ENCODE measurements at places on chromosomes 6 and 20. TPM values are rescaled to one million over a fixed set of nuclear protein-coding genes. Genes with fewer than 3 reads are reported as not detected.

GRCh38 chr6:148415511-148416260, 73.0 kb downstream of the SASH1 start:
- H3K36me3 ChIP-seq, result no peaks in the 10 kb centered on the region
- peak overlapping the region; percentile 18 for H3K4me3 ChIP-seq
- H3K27me3 ChIP-seq, result no peaks in the 10 kb centered on the region
- DNase-seq, result no peak
- peak overlapping the region; percentile 71 for H3K27ac ChIP-seq
- peaks cover 30% of the 10 kb centered on the region for H3K4me1 ChIP-seq

The SALL4 gene
- total RNA-seq, result 12.6 TPM

DNA sequence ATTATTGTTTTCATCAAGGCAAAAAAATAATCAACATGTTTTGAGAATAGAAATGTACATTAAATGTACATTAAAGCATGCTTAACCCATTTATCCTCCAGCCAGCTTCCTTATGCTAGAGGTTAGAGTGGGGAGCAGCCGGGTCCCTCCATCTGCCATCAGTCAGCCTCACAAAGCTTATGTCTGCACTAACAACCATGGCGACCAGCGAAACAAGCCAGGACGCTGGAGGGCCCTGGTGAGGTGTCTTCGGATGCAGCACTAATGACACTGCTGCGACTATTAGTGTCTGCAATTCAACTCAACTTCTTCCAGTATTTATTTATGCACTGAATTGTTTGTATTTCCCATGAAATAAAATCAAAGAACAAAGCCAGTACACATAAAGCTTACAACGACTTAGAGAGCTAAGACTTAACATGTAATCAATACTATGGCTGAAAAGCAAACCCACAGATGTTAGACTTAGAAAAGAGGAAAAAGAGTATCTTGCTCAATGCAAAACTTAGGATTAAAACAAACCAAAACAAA, 6.8 kb downstream of the CLDN20 start:
- no peak overlapping the region for H3K4me3 ChIP-seq
- H3K27me3 ChIP-seq, result no peaks in the 10 kb centered on the region
- H3K4me1 ChIP-seq, result peaks cover 15% of the 10 kb centered on the region
- H3K27ac ChIP-seq, result no peak overlapping the region
- H3K36me3 ChIP-seq, result peaks cover 25% of the 10 kb centered on the region

GRCh38 chr6:108630050-108630714, 69.5 kb downstream of the FOXO3 start:
- peaks cover 4% of the 10 kb centered on the region for H3K36me3 ChIP-seq
- no peak overlapping the region for H3K4me3 ChIP-seq
- peaks cover 62% of the 10 kb centered on the region for H3K4me1 ChIP-seq
- no peak overlapping the region for H3K27ac ChIP-seq
- no peak for DNase-seq

DNA sequence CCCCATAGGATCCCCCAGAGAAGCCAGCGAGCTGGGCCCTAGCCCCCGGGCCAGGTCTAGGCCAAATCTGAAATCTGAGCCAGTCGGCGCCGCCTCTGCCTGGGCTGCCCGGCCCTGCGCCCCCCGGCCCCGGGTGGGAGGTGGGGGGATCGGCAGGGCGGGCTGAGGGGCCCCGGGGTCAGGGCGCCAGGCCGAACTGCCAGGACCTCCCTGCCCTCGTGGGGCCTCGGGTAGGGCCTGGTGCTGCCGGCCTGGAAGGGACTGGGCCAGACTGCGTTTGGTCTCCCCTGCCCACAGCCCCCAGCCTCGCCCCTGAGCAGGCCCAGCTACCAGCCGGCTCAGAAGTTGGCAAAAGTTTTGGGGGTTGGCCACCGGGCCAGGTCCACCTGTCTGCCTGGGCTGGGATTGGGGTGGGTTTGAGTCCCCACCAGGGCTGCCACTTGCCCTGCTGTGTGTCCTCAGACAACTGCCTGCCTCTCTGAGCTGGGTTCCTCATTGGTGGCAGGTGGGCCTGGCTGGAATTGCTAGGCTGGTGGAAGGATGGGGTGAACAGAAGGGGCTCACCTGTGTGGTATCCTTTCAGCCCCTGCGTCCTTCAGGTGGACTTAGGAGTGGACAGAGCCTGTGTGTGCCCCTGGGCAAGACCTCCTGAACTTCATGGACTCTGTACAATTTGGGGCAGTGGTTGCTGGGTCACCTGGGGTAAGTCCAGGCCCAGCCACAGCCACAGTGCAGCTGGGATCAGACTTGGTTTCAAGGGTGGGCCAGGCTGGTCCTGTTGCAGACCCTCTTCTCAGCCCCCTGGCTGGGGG, 801 bp downstream of the SRC start:
- H3K27ac ChIP-seq, result peak overlapping the region; percentile 81
- H3K4me3 ChIP-seq, result peak overlapping the region; percentile 82
- peaks cover 17% of the 10 kb centered on the region for H3K36me3 ChIP-seq
- no peaks in the 10 kb centered on the region for H3K27me3 ChIP-seq
- DNase-seq, result no peak

- peak overlapping the region; percentile 84 for H3K4me3 ChIP-seq
- peaks cover 16% of the 10 kb centered on the region for H3K4me1 ChIP-seq
- DNase-seq, result no peak
These were observed 1.9 kb upstream of the SLC24A3 start for GRCh38 chr20:19210391-19211155.

DNA sequence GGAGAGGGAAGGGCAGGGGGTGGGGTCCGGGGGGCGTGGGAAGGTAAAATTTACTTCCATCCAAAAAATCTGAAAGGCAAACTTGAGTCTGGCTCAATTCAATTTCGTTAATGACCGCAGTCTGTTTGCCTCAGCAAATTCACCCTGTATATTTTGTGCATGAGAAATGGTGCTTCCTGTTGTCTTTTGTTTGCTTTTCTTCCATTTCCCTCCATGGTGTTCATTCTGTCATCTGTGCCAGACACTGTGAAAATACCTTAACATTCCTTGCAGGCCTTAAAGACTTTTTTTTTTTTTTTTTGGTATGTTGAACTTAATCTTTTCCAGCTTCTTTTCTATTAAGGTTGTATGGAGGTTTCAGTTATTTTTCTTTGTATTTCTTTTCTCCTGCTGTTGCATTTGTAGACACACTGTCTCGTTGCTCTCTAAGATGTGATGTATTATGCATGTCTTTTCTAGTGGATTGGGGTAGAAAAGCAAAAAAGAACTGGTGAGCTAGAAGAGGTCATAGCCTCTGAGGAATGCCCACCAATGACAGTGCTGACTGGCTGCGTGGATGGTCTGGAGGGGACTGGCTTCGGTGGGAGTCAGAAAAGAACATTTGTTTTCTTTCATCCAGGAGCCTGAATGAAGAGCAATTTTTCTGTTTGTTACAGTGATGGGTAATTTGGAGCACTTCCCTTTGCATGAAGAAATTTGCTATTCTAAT, 585.0 kb upstream of the MAP3K7 start:
- DNase-seq, result no peak
- no peaks in the 10 kb centered on the region for H3K27me3 ChIP-seq
- no peaks in the 10 kb centered on the region for H3K36me3 ChIP-seq
- peak overlapping the region; percentile 7 for H3K4me3 ChIP-seq
- peak overlapping the region; percentile 37 for H3K27ac ChIP-seq

DNA sequence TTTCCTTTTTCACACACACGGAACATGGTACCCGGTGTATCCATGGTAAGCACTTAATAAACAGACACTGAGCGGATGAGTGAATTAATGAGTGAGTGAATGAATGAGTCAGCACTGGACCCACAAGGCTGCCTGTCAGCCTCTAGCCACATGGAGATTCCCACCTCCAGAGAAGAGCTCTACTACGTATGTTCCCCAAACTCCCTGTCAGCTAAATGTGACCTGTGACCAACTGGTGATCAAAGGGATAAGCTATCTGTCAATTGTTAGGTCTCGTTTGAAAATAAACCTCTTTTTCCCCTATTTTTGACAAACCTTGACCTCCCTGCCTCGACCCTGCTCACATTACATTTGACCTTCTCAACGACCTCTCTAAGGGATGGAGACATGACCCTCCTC, 24.5 kb upstream of the TAF8 start:
- H3K36me3 ChIP-seq, result peaks cover 3% of the 10 kb centered on the region
- H3K4me3 ChIP-seq, result no peak overlapping the region
- H3K27me3 ChIP-seq, result no peaks in the 10 kb centered on the region
- no peak overlapping the region for H3K27ac ChIP-seq
- no peak for DNase-seq
- H3K4me1 ChIP-seq, result peaks cover 2% of the 10 kb centered on the region

GRCh38 chr6:113160306-113161017, 696.7 kb upstream of the MARCKS start:
- H3K27me3 ChIP-seq, result no peaks in the 10 kb centered on the region
- no peak for DNase-seq
- no peak overlapping the region for H3K27ac ChIP-seq
- H3K4me1 ChIP-seq, result no peaks in the 10 kb centered on the region

DNA sequence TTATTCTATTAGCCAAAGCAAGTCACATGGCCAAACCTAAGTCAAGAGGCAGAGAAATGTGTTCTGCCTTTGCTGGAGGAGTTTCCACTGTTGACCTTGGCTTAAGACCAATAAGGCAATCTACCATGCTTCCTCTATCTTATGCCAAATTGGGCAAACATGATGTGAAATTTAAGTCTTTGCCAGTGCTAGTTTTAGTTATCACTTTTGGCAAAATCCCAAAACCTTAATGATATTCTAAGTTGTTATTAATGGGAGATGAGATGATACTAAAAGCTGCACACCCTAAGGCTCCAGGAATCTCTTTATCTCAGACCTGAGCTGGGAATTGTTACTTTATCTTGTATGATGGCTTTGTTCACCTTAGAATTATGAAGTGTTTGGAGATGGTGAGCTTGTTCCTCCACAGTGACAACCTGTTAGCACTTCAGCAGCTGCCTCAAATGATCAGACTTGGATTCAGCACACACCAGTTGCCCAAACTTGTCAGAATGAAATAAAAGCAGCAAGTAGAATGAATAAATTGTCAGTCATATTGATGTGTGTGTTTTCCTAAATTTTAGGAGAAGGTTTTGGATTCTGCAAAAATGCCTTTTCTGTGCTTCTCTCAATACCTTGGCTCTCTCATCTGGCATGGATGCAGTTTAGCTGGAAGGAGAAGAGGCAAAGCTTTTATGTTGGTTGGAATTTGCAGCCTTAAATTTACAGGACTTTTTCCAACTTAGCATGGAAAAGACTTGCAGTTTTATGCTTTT, 49.3 kb downstream of the RIN2 start:
- H3K4me3 ChIP-seq, result no peak overlapping the region
- peaks cover 3% of the 10 kb centered on the region for H3K4me1 ChIP-seq
- no peak overlapping the region for H3K27ac ChIP-seq
- H3K27me3 ChIP-seq, result no peaks in the 10 kb centered on the region
- DNase-seq, result no peak
- H3K36me3 ChIP-seq, result peaks cover 45% of the 10 kb centered on the region

DNA sequence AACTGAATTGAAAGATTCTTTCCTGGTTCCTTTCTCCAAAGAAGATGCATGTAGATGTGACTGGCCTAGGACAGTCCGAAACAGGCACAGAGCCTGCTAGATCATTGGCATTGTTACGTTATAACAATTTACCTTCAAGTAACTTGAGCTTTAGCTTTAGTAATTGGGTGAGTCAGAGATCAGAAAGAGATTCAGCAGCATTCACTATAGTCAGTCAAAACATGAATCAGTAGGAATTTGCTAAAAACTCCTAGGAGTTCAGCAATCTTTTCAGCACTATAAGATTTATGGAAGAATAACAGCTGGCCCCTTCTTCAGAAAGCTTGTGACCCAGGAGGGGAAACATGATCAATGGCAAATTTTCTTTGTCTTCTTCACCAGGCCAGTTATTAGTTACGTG, 281.7 kb upstream of the PRDM1 start:
- no peaks in the 10 kb centered on the region for H3K36me3 ChIP-seq
- H3K4me3 ChIP-seq, result no peak overlapping the region
- H3K27me3 ChIP-seq, result peaks cover 5% of the 10 kb centered on the region
- DNase-seq, result no peak

- no peaks in the 10 kb centered on the region for H3K36me3 ChIP-seq
- H3K27me3 ChIP-seq, result peaks cover 12% of the 10 kb centered on the region
- no peak for DNase-seq
- no peak overlapping the region for H3K4me3 ChIP-seq
These were observed 60.5 kb upstream of the GGTLC1 start for GRCh38 chr20:24049081-24049480.

Data from type B pancreatic cell (in vitro differentiated cells).